Stimulated activated CD4-positive, alpha-beta T cell treated with anti-CD3 and anti-CD28 coated beads, Interleukin-1b, Interleukin-23, amount 100 ng/mL, for 4 hours (primary cell): ENCODE measurements at places on chromosomes 6 and 20.
A peak's percentile ranks its signal among the peaks of the same experiment; 100 is the strongest.

DNA sequence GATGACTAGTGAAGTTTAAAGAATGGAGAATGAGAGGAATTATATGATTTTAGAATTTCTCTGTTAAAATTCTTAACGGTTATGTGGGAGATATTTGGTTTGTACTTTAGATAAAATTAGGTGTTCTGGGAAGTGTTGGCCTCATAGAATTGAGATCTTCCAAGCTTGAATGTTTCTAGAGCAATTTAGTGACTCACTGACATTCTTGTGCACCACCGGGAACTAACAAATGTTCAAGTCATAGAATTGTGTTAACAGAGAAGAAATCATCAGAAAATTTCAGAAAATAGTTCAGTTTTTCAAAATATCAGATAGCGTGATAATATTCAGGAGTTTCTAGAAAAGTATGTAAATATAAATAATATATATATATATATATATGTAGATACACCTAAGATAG, 67.9 kb upstream of the BMP5 start:
- no peak for DNase-seq

GRCh38 chr6:8589941-8590729, 154.8 kb upstream of the SLC35B3 start:
- DNase-seq: no peak

- DNase-seq: no peak
Observed at GRCh38 chr6:113143206-113143605, 713.9 kb upstream of the MARCKS start.

- no peak for DNase-seq
Observed at GRCh38 chr6:105474234-105474633, 71.4 kb upstream of the PREP start.

GRCh38 chr20:59015812-59016711, 3.2 kb upstream of the TUBB1 start:
- no peak for DNase-seq

- peak; percentile 73 for DNase-seq
Observed at GRCh38 chr6:13454286-13455221, 32.8 kb downstream of the GFOD1 start.

GRCh38 chr6:136646377-136646776, 96.2 kb upstream of the MAP7 start:
- no peak for DNase-seq

- no peak for DNase-seq
Observed at GRCh38 chr20:2578475-2579192, 42.3 kb downstream of the TMC2 start.
